ENCODE measurements at places on chromosomes 2 and 18.

DNA sequence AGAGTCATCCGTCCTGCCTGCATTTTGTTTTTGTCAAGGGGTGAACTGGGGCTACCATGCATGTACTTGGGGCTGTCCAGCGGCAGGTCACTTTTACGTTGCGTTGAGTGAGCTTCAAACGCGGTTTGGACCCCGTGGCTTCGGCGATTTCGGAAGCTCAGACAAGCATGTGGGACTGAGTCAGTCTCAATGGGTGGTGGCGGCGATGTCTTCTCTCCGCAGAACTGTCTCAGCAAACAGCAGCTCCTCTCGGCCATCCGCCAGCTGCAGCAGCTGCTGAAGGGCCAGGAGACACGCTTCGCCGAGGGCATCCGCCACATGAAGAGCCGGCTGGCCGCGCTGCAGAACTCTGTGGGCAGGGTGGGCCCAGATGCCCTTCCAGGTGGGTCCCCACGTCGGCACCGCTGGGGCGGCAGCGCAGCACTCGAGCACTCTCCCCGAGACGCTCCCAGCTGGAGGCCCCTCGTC, 21.3 kb downstream of the FBLN7 start:
- peak; percentile 15 for DNase-seq

DNA sequence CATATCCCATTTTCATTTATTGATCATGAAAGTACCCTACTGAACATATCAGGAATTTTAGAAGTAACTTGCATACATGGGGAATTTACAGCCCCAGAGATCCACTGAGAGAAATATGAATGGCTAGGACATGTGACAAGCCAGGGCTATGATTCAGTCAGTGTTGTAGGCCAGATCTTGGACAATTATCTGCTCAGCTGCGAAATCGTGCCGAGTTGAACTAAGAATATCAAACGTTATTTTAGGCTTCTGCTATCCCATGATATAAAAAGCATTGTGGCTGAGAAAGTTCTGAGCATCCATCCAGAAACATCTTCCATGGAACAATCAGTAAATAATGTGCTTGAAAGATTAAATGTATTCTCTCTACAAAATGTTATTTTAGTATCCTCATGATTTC, 85.7 kb upstream of the UNC80 start:
- DNase-seq: no peak

DNA sequence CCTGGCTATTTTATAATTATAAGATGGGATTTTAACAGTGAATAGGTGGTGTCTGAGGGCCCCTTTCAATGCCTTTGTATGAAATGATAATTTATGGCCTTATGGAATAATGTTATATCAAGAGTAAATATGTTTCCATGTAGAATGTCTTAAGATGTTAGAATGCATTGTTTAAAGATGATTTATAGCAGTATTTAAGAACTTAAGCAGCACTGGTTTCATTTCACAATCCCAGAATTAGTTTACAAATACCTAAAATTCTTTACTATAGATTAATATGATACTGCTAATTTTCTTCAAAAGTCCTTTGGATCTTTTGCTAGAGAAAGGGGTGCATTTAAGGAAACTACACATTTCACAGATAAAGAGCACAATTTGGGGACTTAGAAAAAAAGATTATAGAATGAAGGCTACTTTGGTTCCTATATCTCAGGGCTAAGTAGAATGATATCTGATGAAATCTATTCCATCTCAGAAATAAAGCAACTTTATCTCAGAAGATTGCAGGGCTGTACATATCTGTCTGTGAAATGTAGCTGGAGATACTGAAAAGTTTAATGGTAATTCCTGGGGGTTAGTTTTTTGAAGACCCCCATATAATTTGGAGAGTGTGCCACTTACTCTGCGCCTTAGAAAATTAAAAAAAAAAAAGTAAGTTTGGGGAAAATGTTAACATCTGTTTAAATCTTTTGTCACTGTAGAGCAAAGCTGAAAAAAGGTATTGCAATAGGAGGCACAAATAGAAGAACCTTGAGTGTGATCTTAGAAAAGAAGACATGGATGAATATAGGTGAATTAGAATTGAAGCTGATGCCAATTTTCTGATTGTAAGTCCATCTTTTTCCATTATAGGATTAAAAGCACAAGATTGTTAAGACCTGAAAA, 123.4 kb downstream of the GULP1 start:
- no peak for DNase-seq

DNA sequence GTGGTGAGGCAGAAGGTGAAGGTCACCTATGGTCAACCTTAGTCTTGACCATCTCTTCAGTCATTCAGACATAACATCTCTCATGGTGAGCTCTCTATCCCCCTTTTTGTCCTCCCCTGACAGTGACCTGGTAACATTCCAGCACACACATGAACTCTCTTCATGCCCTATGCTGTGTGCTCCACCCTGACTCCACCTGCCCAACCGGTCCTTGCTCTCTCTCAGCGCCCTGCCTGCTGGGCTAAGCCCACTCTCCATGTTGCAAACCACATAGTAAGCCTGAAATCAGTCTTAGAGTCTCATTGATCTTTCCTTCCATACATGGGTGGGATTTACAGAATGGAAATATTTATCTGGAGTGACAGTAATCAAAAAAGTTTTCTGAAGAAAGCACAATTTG, 52.8 kb downstream of the MARCO start:
- no peak for DNase-seq

- DNase-seq: no peak
Measured at GRCh38 chr18:10077986-10078385, 164.2 kb downstream of the VAPA start.

All from CD4-positive, alpha-beta T cell treated with Interferon alpha-2 for 1 hour (primary cell).